ENCODE measurements at places on chromosomes 16 and 17.
A peak's percentile ranks its signal among the peaks of the same experiment; 100 is the strongest.

GRCh38 chr16:17336530-17336900 is 134.2 kb downstream of the XYLT1 start:
- DNase-seq: no peak

DNA sequence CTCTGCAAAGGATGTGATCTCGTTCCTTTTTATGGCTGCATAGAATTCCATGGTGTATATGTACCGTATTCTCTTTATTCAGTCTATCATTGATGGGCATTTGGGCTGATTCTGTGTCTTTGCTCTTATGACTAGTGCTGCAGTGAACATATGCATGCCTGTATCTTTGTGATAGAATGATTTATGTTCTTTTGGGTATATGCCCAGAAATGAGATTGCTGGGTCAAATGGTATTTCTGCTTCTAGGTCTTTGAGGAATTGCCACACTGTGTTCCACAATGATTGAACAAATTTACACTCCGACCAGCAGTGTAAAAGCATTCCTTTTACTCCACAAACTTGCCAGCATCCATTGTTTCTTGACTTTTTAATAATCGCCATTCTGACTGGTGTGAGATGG is 60.2 kb upstream of the ADORA2B start:
- no peak for DNase-seq

GRCh38 chr16:22321340-22322001 is 24.3 kb downstream of the POLR3E start:
- DNase-seq: peak; percentile 42

DNA sequence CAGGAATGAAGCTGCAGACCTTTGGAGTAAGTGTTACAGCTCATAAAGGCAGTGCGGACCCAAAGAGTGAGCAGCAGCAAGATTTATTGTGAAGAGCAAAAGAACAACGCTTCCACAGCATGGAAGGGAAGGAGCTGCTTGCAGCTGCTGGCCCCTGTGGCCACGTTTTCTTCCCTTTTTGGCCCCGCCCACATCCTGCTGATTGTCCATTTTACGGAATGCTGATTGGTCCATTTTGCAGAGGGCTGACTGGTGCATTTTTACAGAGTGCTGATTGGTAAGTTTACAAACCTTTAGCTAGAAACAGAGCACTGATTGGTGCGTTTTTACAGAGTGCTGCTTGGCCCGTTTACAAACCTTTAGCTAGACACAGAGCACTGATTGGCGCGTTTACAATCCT is 841.5 kb downstream of the CDH11 start:
- no peak for DNase-seq

GRCh38 chr16:75218256-75219076 is at the start of gene CTRB1:
Gene CTRB1 (plus strand): TSS chr16:75218988. CDS start chr16:75219008, 20 bp downstream.
- no peak for DNase-seq

- no peak for DNase-seq
These were observed 5.0 kb downstream of the MLLT6 start for GRCh38 chr17:38709864-38710603.

- no peak for DNase-seq
These were observed 878 bp upstream of the DNAJA2 start for GRCh38 chr16:46974352-46974751.

Measured in stimulated activated CD8-positive, alpha-beta memory T cell treated with anti-CD3 and anti-CD28 coated beads, Interleukin-4, amount 100 ng/mL, for 1 hour (primary cell).